ENCODE measurements at places on chromosomes 16 and 17. TPM values are rescaled to one million over a fixed set of nuclear protein-coding genes. Genes with fewer than 3 reads are reported as not detected.

- DNase-seq, result no peak
Observed at GRCh38 chr17:4665027-4665426, 23.5 kb upstream of the ALOX15 start.

Gene SNX11
- 17.4 TPM for polyA plus RNA-seq

Gene PROCA1
- polyA plus RNA-seq, result 4.5 TPM

Gene MLYCD
- 4.1 TPM for polyA plus RNA-seq

Gene ALDH3A1
- polyA plus RNA-seq, result 2.0 TPM

- no peak for DNase-seq
Observed at GRCh38 chr16:68183046-68183445, 52.9 kb downstream of the ESRP2 start.

GRCh38 chr16:70553645-70554044 is 30.0 kb downstream of the SF3B3 start:
- no peak for DNase-seq

Gene KRT40
- not detected for polyA plus RNA-seq

GRCh38 chr16:85986931-85987749 is 88.2 kb downstream of the IRF8 start:
- no peak for DNase-seq

Gene PPP4C
- 86.4 TPM for polyA plus RNA-seq

DNA sequence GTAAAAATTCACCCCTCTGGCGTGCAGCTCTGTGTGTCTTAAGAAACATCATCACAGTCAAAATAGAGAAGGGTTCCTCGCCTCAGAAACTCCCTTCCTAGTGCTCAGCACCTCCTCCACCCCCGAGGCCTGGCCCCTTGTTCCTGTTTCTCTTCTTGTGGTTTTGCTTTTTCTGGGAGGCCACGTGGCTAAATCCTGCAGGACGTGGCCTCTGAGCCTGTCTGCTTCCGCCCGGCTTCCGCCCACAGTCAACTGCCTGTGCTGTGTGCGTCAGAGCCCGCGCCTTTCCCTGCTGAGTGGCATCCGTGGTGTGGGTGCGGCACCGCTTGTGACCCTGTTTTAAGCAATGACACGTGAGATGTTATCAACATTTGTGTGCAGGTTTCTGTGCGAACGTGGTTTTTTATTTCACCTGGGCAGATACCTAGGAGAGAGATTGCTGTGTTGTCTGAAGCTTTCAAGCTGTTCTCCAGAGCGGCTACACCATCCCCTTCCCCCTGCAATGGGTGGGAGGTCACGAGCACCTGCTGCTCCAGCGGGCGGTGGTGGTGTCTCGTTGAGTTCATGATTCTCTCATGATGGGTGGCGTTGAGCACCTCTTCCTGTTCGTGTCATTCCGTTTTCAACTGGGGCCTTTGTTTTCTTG is 21.7 kb downstream of the ACSF3 start:
- no peak for DNase-seq

Gene MGAT5B
- polyA plus RNA-seq, result 2.2 TPM

- no peak for DNase-seq
Observed at GRCh38 chr16:74035816-74036215, 260.8 kb upstream of the PSMD7 start.

Gene SLC12A3
- 32.9 TPM for polyA plus RNA-seq

DNA sequence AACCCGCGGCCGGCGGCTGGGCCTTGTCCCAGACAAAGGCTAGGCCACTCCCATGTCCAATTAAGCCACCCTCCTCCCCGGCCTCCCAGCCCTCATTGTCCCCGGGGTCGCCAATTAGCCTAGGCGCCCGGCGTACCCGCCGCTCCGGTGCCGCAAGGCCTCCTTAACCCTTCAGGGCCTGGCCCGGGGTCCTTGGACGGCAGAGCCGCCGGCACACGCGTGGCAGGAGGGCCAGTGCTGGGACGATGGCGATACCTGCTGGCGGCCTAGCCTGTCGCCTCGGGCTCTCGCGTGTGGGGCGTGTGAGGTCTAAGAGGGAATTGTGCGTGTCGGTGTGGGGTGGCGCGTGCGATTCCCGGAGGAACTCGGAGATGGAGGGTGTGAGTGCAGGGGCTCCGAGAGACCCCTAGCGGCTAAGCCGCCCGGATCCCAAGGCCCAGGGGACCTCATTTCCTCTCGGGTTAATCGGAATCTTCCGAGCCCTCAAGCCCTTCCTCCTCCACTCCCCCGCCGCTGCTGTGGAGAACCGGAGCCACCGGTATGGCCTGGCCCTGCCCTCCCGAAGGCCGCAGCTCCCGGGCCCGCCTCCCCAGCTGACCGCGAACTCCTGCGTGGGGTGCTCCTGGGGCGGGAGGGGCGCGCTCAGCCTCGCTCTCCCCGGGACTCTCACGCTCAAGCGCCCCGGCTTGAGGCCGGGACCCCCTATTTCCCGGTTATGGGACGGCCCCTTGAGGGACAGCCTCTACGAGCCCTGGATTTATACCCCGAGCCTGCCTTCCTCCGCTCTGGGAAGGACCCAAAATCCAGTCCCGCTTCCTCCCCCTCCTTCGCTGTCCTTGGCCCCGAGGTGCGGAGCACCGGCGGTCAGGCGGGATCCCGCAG is 11.9 kb downstream of the TBX2 start:
- no peak for DNase-seq

Gene KRTAP4-1
- polyA plus RNA-seq, result not detected

Gene IRF8
- 4.0 TPM for polyA plus RNA-seq

GRCh38 chr17:13509527-13509926 is 92.2 kb downstream of the HS3ST3A1 start:
- no peak for DNase-seq

Gene YWHAE
- polyA plus RNA-seq, result 1,179 TPM

- no peak for DNase-seq
Observed at GRCh38 chr16:79723583-79724168, 123.1 kb upstream of the MAF start.

Gene CACNG5
- polyA plus RNA-seq, result 3.0 TPM

DNA sequence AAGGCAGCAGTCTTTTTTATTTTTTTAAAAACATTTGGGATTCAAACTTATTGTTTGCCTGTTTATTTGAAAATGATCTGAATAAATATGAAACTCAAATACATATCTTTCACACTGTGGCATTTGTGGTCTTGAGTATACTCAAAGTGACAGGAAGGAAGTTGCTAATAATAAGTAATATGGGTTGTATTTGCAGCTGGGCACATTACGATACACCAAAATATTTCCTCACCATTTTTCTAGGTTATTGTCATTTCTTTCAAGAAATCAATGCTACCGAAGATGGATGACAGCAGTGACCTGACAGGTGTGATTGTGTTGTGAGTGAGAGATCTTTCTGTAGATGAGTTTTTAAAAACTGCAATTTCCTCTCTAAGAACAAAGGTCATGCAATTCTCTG is 665.7 kb downstream of the CDH8 start:
- DNase-seq, result no peak

GRCh38 chr17:1390432-1391367 is 9.3 kb downstream of the YWHAE start:
- no peak for DNase-seq

Gene CYGB
- 15.1 TPM for polyA plus RNA-seq
